ENCODE measurements at places on chromosomes 16 and 17.

DNA sequence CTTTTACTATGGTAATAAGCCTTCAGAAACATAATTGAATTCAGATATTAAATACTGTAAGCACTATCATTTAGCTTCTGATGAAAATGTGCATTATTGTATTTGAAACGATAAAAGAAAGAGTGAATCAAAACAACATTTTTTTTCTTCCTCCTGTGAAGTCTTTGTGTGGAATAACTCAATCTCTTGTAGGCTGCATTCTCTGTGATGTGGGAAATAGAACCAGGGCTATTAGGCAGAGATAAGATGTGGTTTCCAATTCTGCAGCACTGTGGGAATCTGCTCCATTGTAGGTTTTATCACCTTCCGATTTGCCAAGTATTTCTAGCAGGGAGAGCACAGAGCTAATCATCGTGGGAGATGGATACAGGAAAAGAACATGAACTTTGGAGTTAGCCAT is 624.5 kb downstream of the RBFOX1 start:
- DNase-seq: no peak

DNA sequence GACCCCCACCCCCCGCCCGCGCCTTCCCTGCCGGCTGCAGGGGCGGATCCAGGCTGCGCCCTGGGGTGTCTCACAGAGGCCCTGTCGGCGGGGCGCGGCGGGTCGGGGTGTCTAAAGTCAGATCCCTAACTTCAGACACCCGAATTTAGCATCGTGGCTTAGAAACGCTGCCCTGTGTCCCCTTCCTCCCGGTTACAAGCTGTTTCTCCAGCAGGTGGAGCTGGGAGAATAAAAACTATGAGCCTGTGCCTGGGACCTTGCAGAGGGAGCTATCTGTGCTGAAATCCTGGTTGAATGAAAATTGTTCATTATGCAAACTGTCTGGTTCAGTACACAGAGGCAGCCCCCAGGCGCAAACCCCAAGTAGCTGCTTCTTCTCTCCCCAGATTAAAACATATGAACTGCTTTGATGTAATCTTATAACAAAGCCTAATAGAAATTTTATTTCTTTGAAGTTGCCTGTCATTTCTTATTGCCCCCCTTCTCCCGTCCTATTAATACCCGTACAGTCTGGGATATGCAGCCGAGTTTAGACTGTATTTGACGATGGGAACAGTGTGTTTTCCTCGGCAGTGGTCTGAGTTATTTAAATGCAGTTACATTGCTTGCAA is 79.0 kb downstream of the RPA1 start:
- DNase-seq: no peak

GRCh38 chr17:15403276-15403939 is 62.0 kb upstream of the TEKT3 start:
- DNase-seq: no peak

GRCh38 chr16:27549464-27549745 is 308 bp downstream of the GTF3C1 start:
- no peak for DNase-seq

GRCh38 chr16:54284931-54285413 is 1.6 kb downstream of the IRX3 start:
- DNase-seq: no peak

- DNase-seq: no peak
Observed at GRCh38 chr17:75288770-75289114, 491 bp downstream of the SLC25A19 start.

DNA sequence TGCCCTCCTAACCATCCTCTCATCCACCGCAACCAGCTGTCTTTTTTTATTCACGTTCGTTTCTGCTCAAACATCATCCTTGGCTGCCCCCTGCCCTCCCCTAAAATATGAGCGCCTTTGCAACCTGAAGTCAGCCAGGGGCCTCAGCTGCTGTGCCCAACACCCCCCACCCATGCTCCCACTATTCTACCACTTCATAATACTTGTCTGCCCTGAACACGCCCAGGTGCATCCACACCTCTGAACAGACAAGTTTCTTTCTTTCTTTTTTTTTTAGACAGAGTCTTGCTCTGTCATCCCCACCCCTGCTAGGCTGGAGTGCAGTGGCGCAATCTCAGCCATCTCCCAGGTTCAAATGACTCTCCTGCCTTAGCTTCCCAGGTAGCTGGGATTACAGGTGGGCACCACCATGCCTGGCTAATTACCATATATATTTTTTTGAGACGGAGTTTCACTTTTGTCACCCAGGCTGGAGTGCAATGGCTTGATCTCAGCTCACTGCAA is 26.9 kb downstream of the CEP295NL start:
- DNase-seq: no peak

DNA sequence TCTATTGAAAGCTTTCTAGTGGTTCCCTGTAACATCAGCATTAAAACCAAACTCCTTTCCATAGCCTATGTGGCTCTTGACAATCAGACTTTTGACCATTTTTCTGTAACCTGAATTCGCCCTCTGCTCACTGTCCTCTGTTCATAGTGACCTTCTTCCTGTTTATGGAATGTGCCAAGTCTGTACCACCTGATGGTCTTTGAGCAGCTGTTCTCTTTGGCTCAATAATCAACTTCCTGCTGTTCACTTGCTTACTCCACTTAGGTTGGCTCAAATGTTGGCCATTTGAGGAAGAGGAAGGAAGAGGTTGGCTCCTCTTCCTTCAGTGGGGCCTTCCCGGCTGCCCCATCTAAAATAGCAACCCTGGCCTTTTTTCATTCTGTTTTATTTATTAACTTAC is 251.5 kb downstream of the CA10 start:
- DNase-seq: no peak

DNA sequence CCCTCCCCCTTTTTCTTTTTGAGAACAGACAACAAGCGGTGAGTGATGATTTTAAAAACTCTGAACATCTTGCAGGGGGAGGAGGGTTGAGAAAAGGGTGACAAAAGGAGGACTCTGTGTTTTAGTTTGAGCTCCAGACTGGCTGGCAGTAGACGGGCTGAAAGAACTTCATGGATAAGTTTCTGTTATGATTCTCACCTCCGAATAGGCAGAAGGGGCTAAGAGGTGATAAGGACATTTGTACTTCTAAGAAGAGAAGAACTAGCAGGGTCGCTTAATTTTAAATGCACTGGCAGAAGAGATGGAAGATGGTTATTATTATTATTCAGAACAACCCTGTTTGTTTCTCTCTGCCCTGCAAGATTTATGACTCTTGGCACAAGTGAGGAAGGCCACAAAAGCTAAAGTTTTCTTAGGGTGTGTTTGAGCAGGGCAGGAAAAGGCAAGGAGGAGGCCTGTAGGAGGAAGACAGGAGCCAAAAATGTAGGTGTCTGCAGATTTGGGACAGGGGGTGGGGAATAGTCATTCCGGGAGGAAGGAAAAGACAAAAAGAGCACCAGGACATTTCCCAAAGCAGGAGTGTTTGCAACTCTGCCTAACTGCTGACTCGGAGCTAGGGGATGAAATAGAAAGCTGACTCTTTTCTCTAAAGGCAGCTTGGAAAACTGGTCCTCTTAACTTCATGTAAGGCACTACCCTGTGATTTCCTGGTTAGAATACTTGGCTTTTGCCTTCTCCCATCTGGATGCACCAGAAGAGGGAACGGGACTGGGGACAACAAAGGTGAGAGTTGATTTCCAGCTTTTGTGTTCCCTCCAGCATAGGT is 11.9 kb upstream of the HOXB2 start:
- DNase-seq: no peak

GRCh38 chr17:17416400-17417360 is 60.1 kb upstream of the MED9 start:
- no peak for DNase-seq

DNA sequence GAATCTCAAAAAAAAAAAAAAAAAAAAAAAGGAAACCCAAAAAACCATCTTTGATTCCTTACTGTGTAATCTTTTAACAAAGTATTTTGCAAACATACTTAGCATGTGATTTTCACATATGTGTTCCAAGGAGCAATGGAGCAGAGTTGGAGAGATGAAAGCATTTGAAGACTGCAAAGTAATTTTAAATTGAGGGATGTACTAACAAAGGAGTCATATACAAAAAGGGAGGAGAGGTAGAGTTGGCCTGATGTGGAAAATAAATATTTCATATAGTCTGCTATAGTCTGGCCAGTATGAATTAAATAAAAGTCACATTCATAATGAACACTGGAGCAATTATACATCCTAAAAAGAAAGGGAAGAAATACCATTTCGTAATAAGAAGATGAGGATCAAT is 265.8 kb upstream of the TBX2 start:
- no peak for DNase-seq

DNA sequence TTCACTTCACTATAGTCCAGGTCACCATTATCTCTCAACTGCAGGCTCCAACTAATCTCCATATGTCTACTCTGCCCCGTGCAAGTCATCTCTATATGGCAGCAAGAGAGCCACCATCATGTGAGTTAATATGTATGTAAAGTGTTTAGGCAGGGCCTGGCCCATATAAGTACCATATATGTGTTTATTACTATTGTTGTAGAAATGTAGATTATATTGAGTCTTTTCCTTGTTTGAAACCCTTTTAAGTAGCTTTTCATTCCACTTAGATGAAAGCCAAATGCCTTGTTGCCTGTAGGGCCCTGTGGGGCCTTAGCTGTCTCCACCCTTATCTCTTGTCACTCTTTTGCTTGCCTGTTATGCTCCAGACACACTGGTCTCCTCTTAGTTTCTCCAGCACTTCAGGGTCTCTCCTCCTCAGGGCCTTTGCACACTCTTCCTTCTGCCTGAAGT is 164.0 kb downstream of the PHKB start:
- DNase-seq: no peak

GRCh38 chr17:65855245-65855644 is 293.8 kb upstream of the AXIN2 start:
- DNase-seq: no peak

- DNase-seq: no peak
Observed at GRCh38 chr16:81532491-81533174, 88.0 kb downstream of the CMIP start.

DNA sequence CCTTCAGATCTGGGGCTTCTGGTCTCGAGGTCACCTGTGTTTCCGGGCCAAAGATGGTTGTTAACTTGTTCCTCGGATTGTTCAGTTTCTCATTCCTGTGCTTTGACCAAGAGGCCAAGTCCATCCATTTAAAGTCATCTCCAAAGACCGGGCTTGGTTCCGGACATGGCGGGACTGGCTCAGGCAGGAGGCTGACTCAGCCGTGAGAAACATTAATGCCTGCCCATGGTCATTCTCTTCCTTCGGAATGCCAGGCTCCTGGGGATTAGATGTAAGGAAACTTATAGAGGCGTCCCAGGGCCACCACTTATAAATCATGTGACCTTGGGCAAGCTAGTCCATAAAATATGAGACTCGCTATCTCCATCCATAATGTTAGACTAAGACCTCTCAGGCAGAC is 13.6 kb upstream of the NKD1 start:
- DNase-seq: no peak

DNA sequence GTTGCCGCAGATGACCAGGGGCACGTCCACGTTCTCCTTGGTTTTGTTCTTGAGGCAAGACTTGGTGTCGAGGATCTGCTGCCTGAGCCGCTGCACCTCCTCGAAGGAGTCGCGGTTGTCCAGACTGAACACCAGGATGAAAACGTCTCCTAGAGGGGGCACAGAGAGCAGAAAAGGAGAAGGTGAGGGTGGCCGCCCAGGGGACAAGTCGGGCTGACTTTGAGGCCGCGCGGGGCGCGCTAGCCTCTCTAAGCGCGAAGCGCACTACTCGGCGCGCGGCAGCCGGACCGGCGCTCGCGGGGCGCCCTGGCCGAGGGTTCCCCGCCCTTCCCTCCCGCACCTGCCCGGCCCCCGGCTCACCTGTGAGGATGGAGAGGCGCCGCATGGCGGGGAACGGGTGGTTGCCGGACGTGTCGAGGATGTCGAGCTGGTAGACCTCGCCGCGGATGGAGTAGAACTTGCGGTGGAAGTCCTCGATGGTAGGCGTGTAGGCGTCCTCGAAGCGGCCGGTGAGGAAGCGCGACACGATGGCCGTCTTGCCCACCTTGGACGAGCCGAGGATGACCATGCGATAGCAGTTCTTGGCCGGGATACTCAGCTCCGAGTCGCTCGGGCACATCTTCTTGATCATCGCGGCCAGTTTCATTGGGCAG is 533 bp downstream of the RASD1 start:
- no peak for DNase-seq

GRCh38 chr17:55661256-55661758 is 61.4 kb downstream of the TMEM100 start:
- no peak for DNase-seq

DNA sequence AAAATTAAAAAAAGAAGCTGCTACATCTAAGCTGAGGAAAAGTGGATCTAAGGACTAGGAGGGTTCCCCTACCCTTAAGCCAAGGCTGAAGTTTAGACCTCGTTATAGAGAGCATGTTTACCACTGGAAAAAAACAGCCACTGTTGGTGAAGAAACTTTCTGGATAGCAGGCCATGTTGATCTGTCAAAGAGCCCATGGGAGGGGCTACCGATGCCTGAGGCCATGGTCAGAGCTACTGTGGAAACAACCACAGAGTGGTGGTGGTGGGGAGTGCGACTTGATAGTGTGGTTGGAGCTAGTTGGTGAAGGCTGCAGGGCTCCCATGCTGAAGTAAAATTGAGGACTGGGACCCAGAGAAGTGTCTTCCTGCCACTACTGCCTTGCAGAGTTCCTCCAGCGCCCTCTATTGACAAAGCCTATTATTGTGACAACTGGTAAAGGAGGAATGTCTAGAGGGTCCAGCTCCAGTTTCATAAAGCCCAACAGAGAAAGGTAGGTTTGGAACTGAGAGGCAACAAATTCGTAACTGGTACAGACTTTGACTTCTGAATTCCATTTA is 12.7 kb upstream of the FAM20A start:
- no peak for DNase-seq
